Muscle of leg (tissue), 16 donors: ENCODE measurements at places on chromosomes 1 and 21. TPM values are rescaled to one million over a fixed set of nuclear protein-coding genes. Genes with fewer than 3 reads are reported as not detected.

OR6K3 gene
- not detected for polyA plus RNA-seq

HLX gene
- 25.9 TPM for polyA plus RNA-seq

SPRR1A gene
- polyA plus RNA-seq: not detected

SLC44A3 gene
- polyA plus RNA-seq: 4.1 TPM

- H3K4me1 ChIP-seq: peaks cover 26% of the 10 kb centered on the region
- no peaks in the 10 kb centered on the region for H3K27me3 ChIP-seq
- H3K36me3 ChIP-seq: no peaks in the 10 kb centered on the region
- H3K27ac ChIP-seq: peak overlapping the region; percentile 83
Measured at GRCh38 chr1:235917267-235917811, 50.6 kb upstream of the LYST start.

- H3K4me1 ChIP-seq: peaks cover 31% of the 10 kb centered on the region
- no peak overlapping the region for H3K4me3 ChIP-seq
- DNase-seq: no peak
- peaks cover 5% of the 10 kb centered on the region for H3K27me3 ChIP-seq
- peaks cover 28% of the 10 kb centered on the region for H3K36me3 ChIP-seq
Measured at GRCh38 chr1:18681423-18681835, 50.8 kb downstream of the PAX7 start.

DNA sequence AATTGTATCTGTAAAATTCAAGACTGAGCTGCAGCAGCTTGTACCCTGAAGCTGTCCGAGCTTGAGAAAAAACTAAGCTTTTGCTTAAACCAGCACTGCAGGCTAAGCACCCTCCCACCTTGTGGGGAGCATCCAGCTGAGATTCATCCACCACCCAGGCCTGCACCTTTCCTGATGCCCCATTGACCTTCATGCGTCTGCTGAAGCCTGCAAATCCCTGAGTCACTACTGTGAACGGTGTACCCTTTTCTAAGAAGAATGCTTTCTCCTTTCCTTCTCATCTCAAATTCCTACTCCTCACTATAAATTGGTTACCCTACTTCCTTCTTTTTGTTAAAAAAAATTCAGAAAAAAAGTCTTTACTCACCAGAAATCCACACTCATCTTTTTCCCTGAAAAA is 90.9 kb upstream of the RGS18 start:
- H3K4me1 ChIP-seq: no peaks in the 10 kb centered on the region
- H3K27ac ChIP-seq: no peak overlapping the region
- H3K27me3 ChIP-seq: no peaks in the 10 kb centered on the region
- H3K4me3 ChIP-seq: no peak overlapping the region

GRCh38 chr21:46109313-46110221 is 11.7 kb downstream of the COL6A2 start:
- no peaks in the 10 kb centered on the region for H3K4me1 ChIP-seq
- peaks cover 37% of the 10 kb centered on the region for H3K36me3 ChIP-seq
- H3K4me3 ChIP-seq: no peak overlapping the region
- no peak overlapping the region for H3K27ac ChIP-seq

DNA sequence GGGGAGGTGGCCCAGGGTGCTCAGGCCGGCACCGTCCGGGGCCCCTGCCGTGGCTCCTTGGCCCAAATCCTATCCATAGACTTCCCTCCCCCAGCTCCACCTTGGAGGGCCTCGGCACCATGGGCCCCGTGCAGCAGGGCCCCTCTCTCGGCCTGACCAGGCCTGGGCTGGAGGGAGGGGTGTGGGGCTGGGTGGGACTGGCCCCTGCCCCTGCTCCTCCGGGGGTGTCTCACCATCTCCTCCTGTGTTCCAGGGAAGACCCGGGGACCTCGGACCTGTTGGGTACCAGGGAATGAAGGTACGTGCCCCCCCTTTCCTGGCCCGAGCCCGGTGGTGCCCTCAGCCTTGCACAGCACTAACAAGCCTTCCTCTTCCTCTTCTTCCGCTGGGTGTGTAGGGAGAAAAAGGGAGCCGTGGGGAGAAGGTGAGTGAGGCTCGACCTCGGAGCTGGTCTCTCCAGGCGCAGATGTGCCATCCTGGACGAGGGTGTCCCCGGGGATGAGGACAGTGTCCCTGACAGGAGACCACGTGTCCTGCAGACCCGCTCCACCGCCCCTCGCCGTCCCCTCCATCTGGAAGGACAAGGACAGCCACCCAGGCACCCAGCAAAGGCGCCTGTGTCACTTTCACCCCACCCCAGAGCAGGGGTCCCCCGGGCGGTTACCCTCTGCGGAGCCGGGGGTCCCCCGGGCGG is 7.9 kb downstream of the COL6A1 start:
- DNase-seq: no peak
- peaks cover 90% of the 10 kb centered on the region for H3K36me3 ChIP-seq
- H3K27ac ChIP-seq: no peak overlapping the region
- no peak overlapping the region for H3K4me3 ChIP-seq
- H3K4me1 ChIP-seq: peaks cover 18% of the 10 kb centered on the region

DNA sequence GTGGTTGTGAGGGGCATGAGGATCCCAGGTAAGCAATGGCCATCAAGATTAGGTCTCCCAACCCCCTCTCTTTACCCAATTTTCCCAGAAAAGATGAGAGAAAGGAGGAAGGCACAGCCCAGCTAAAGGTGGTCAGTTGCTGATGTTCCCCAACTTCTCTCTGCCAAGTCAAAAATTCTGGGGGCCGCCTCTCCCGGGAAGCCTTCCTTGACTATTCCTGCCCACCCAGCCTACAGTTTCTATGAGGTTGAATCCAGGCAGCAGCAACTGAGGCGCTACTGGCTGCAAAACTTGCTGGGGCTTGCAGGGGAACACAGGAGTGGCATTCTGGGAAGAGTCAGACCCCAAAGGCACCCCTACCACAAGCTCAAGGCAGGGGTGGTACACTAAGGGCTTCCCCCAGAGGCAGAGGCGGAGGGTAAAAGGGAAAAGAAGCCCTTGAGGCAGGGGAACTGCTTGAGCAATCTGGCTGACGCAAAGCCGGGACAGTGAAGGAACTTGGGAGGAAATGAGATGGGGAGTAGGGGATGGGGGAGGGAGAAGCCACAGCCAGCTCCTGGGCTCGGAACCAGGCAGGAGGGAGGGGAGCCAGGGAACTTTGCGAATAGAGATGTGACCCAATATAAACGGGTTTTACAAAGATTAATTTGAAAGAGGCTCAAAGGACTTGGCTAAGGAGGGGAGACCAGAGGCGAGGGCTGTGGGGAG is 31.2 kb downstream of the SDC3 start:
- no peaks in the 10 kb centered on the region for H3K27me3 ChIP-seq
- peak; percentile 92 for DNase-seq
- H3K27ac ChIP-seq: peak overlapping the region; percentile 36
- peaks cover 47% of the 10 kb centered on the region for H3K4me1 ChIP-seq
- peaks cover 37% of the 10 kb centered on the region for H3K36me3 ChIP-seq

DNA sequence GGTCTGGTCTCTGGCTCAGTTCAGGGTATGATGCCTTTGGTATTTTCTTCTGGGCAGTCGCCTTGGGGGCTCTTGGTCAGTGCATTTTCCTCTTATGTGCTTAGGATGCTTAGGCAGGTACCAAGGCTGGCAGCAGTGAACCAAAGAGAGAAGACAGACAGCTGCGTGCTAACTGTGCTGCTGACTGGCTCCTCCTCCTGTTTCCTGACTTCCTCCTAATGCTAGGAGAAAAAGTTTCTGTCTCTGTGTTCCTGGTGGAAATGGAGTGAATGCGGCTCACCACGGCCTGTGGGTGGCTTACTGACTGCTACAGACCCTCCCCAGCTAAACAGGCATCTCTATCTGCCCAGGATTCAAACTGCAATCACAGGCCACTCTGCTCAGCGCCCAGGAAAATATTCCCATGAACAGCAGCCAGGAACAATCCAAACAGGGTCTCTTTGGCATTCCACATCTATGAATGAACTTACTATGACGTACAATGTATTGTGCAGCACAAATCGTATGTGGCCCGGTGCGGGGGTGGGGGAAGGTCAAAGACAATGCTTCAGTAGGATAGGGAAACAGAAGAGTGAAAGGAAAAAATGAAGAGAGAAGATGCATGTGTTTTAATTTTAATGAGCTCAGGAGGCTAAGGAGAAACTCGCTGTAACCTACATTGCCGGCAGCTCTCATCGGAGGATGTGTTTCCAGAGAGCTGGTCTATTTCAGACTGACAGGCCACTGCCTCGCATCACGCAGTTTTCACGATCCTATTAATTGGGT is 2.8 kb downstream of the ABCG1 start:
- peaks cover 5% of the 10 kb centered on the region for H3K36me3 ChIP-seq
- no peak overlapping the region for H3K4me3 ChIP-seq
- H3K4me1 ChIP-seq: peaks cover 32% of the 10 kb centered on the region
- DNase-seq: no peak
- peak overlapping the region; percentile 77 for H3K27ac ChIP-seq

DNA sequence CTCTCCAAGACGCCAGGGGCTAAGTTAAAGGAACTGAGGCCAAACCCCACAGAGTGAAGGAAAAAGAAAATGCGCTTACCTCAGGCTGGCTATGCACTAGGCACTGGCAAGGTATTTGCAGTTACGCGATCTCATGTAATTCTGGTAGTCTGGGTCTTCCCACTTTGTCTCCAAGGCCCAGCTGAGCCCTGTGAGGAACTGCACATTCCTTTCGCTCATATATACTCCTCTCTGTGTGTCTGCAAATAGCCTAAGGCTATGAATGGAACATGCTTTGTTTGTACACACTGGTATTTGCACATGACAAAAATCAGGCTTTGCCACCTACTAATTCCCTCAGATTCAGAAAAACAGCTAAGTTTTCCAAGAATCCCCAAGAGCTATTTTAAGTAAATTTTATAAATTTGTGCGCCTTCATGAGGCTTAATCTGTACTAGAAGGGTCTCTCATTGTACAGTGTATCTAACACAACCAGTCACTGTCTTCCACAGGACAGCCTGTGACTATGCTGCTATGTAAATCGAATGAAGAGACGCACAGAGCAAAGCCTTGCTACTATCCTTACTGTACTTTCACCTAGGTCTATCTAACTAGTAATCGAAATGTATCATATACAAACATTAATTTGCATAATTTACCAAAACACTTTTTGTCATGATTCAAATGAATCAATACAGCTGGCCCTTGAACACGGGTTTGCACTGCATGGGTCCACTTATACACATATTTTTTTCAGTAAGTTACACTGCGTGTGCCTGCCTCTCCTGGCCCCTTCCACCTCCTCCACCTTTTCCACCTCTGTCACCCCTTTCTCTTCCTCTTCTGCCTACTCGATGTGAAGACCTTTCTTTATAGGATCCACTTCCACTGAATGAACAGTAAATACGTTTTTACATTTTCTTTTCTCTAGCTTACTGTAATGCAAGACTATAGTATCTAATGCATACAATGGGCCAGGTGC is 87.0 kb downstream of the SIPA1L2 start:
- H3K27ac ChIP-seq: no peak overlapping the region
- H3K4me1 ChIP-seq: peaks cover 4% of the 10 kb centered on the region
- no peak for DNase-seq
- no peaks in the 10 kb centered on the region for H3K27me3 ChIP-seq

THEM5 gene
- polyA plus RNA-seq: 0.14 TPM
